ENCODE measurements at places on chromosomes 1 and 21. TPM values are rescaled to one million over a fixed set of nuclear protein-coding genes. Genes with fewer than 3 reads are reported as not detected.

GRCh38 chr21:39120876-39121599 is 62.2 kb downstream of the PSMG1 start:
- no peak for DNase-seq

Gene SPATA46
- total RNA-seq = not detected

Gene OR10Z1
- total RNA-seq = not detected

DNA sequence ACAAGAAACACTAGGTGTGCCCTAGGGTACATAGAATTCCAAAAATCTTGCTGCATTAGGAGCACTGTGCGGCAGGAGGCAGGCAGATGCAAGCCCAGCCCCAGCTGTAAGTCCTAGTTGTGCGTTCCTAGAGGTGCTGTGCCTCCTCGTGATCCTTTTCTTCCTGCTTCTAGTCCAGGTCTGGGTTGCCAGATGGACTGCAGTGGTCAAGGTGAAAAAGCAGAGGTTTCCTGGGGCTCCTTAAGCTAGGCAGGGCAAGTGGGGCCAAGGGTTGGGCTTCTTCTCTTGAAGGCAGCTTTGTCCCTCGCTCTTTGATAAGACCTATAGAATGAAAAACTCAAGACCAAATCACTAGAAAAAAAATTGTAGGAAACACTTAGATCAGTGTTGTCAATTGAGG is 21.6 kb upstream of the SLC45A3 start:
- no peak for DNase-seq

GRCh38 chr21:38486221-38486620 is 12.1 kb downstream of the ERG start:
- DNase-seq = no peak

DNA sequence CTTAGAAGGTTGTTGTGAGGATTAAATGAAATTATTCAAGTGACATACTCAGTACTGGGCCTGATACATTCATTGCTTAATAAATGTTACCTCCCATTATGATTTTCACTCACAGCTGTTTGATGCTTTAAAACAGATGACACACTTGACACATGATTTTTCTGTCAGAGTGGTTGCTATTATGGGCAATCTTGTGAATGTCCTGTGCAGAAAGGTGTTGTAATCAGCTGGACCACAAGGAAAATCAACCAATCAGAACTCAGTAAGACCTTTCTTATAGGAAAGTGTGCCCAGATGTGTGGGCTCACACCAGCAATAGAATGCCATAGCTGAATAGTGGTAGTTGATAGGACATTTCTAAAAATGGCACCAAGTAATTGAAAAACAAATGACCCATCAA is 23.5 kb downstream of the GJA5 start:
- DNase-seq = no peak

GRCh38 chr1:200292699-200293098 is 117.1 kb downstream of the ZNF281 start:
- DNase-seq = no peak

- no peak for DNase-seq
Observed at GRCh38 chr1:32924881-32925344, 23.7 kb upstream of the TMEM54 start.

DNA sequence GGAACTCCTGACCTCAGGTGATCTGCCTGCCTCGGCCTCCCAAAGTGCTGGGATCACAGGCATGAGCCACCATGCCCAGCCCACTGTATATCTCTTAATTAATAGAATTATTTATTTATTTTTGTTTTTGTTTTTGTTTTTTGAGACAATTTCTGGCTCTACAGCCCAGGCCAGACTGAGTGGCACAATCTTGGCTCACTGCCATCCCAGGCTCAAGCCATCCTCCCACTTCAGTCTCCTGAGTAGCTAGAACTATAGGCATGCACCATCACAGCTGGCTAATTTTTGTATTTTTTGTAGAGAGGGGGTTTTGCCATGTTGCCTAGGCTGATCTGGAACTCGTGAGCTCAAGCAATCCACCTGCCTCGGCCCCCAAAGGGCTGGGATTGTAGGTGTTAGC is 15.7 kb upstream of the WDTC1 start:
- no peak for DNase-seq

Gene OR14I1
- not detected for total RNA-seq

DNA sequence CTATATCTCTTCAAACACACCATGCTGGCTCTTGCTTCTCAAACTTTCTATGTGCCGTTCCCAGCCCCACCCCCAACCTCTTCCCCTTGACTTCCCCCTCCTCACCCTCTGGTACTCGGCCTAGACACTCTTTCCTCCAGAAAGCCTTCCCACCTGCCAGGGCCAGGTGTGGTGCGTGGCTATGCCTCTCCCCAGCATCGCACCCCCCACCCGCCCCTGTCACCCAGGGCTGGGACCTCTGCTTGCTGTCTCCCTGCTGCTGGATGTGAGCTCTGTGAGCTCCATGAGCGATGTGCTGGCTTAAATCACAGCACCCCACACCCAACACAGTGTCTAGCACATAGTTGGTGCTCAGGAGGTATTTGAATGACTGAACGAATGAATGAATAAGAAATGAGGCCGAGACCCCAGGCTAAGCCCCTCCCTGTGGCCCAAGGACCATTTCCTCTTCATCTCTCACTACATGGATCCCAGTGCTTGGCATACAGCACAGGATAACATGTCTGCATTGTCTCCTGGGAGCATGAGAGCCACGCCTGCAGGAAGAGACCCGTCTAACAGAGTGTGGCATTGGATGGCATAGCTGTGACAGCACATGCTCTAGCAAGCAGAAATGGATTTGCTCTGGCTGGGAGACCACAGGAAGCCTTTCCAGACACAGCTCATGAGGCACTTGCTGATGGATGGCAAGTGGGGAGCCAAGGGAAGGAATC is 19.7 kb downstream of the TNNT2 start:
- no peak for DNase-seq
